ENCODE measurements at places on chromosomes 12 and 14.

GRCh38 chr14:77082356-77082755 lies 15.7 kb upstream of the CIPC start:
- no peak for DNase-seq

DNA sequence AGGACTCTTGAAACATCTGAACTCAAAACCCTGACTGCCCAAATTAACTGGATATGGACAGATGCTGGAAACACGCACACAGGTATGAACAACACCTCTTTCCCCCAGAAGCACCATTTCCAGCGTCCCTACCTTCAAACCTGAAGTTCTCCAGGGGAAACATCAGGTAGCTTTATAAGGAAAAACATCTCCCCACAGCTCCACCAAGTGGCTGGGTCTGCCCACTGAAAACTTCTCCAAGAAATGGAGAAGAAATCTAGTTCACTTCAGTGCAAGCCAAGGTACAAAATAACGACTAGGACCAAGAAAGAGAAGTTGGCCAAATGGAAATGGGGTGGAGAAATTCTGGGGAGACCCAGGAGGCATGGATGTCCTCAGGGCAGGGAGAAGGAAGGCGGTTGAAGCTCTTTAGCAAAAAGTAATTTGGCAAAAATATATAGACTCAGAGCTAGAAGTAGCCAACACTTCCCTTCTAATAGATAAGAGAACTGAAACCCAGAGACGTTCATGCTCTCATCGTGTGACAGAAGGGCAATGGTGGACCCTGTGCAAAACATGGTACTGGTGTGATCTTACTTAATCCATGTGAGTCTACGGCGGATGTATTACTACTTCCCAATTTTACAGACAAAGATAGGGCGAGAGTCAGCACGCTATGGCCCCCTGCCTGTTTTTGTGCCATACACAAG lies 10.5 kb upstream of the NUAK1 start:
- no peak for DNase-seq

DNA sequence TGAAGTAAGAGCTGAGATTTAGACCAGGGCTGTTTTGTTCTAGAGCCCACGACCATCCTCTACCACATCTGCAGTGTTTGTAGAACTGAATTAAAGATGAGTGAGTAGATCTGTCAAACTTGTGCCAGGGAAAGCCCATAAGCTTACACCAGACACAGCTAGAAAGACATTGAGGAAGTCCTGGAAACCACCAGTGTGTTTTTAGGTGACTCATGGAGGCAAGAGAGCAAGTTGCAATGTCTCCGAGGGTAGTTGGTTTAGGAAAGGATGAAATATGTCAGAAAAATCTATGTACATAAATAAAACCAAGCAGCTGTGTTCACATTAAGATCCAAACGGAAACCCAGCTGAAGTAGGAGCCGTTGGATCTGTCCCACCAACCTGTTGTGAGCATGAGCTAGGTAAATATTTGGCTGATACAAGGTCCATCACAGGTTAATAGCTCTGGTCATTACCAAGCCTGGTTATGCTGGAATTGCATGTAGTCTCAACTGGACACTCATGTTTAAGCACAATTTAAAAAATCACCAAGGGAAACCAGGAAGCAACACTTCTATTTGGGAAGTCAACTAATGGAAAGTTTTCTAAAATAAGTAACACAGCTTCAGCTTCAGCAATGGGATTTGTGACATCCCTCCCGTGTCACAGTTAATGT lies 49.9 kb upstream of the PLEKHG3 start:
- DNase-seq = no peak

DNA sequence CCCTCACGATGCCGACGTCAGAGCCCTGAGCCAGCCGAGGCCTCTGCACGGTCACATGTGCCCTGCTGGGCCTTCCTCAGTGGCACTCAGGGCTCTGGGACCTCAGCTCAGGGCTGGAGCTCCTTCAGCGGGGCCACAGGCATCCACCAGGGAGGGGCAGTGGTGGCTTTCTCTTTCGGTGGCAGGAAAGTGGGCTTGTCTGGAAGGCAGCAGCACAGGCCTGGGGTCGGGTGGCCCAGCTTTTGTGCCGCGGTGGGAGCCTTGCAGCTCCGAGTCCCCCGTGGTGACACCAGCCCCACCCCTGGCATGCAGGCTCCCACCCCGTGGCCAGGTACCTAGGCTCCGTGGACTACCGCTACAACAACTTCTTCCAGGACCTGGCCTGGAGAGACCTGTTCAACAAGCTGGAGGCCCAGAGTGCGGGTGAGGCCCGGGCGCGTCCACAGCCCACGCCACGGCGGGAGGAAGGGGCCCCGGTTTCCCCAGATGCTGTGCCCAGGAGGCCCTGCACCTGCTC lies 14.2 kb upstream of the TEX22 start:
- no peak for DNase-seq

- no peak for DNase-seq
Measured at GRCh38 chr12:124804011-124804621, 59.5 kb downstream of the SCARB1 start.

- DNase-seq = no peak
Measured at GRCh38 chr14:99072433-99072832, 199.6 kb downstream of the BCL11B start.

GRCh38 chr14:34620839-34621238 lies 9.1 kb downstream of the SNX6 start:
- no peak for DNase-seq

- peak; percentile 66 for DNase-seq
Measured at GRCh38 chr14:63840981-63841380, 11.8 kb upstream of the SYNE2 start.

GRCh38 chr12:78383414-78383813 lies 481.2 kb upstream of the SYT1 start:
- no peak for DNase-seq

DNA sequence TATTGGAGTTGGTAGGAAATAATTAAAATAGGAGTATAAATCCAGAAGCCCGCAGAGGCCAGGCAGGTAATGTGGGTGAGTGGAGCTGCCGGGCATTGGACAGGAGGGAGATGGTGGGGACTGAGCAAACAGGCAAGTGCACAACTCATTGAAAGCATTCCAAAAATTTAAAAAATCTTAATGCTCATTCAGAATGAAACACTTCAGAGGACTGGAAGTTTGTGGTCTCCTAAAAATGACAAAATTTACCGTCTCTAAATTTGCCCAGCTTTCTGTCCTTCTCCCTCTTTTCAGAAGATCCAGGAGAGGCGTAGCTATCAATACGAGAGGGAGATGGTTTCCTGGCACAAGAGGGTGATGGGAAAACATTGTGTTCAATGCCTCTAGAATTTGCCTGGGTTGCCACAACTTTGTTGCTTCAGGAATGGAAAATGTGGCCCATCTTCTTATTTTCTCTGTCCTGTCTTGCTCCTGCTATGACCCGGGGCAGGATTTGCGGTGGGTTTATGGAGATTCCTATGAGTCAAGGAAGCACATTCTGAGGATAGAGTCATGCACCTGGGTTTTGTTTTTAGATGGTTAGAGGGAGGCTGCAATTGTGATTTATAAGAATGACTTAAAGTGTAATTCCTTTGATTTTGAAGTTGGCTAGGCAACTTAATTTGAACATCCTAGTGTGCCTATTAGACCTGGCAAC lies 72.2 kb downstream of the BORCS5 start:
- DNase-seq = no peak

GRCh38 chr12:132619386-132620112 lies 973 bp downstream of the P2RX2 start:
- DNase-seq = no peak

GRCh38 chr14:91744068-91744480 lies 12.2 kb upstream of the CATSPERB start:
- no peak for DNase-seq
